NCI-H1694 (cell line): ENCODE measurements at places on chromosomes 4 and X.

DNA sequence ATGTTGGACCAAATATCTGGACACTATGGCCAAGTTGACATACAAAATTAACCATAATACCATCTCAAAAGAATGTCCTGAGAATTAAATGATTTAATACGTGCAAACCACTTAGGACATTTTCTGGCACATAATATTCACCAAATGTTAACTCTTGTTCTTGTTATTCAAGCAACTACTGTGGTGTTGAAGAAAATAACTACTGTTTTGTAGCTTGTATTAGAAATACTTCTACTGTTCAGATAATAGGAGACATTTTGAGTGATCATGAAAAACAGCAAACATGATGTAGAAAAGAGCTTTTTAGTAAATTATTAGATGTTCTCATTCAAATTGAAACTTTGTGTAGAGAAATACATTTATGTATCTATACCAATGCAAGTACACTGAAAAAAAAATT lies 140.7 kb upstream of the SMIM31 start:
- no peak for DNase-seq

GRCh38 chr4:132710971-132711370 lies 438.1 kb upstream of the PCDH10 start:
- DNase-seq, result no peak

DNA sequence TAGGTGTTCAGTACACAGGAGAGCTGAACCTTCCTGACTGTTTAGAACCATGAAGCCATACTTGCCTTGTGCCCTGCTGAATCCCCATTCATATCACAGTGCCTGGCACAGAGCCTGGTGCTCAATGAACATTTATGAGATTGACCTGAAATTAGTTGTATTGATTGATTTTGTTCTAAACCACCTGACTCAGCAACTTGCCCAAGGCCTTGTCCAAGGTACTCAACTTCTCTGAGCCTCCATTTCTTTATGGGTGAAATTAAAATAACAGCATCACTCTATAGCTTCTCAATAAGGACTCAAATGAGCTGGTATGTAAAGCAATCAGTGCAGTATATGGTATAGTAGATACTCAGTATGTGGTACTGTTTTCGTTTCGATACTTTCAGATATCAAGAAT lies 208.1 kb downstream of the SLC39A8 start:
- DNase-seq, result no peak

- no peak for DNase-seq
Measured at GRCh38 chrX:283115-283845, 2.1 kb downstream of the PLCXD1 start.

GRCh38 chr4:115165503-115165902 lies 52.1 kb upstream of the NDST4 start:
- no peak for DNase-seq

GRCh38 chrX:147875866-147876596 lies 35.7 kb upstream of the FMR1 start:
- DNase-seq, result no peak

DNA sequence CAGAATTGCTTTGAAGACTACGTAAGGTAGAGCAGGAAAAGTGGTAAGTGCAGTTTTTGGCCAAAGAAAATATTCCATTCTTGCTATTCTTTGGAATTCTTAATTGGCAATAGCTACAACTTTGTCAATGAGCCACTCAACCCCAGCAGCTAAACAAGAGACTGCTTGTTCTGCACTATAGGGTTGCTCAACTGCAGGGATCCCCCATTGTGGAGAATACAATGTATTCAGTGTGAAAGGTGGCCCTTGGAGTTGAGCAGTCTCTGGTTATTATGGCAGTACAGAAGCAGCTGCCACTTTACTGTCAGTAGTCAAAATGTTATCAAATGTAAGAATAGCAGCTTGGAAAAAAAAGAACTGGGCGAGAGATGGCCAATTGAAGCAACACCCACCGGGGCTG lies 808.7 kb downstream of the CENPC start:
- DNase-seq, result no peak
